Renal cortical epithelial cell (primary cell): ENCODE measurements at places on chromosomes 5 and 9.
A peak's percentile ranks its signal among the peaks of the same experiment; 100 is the strongest.

DNA sequence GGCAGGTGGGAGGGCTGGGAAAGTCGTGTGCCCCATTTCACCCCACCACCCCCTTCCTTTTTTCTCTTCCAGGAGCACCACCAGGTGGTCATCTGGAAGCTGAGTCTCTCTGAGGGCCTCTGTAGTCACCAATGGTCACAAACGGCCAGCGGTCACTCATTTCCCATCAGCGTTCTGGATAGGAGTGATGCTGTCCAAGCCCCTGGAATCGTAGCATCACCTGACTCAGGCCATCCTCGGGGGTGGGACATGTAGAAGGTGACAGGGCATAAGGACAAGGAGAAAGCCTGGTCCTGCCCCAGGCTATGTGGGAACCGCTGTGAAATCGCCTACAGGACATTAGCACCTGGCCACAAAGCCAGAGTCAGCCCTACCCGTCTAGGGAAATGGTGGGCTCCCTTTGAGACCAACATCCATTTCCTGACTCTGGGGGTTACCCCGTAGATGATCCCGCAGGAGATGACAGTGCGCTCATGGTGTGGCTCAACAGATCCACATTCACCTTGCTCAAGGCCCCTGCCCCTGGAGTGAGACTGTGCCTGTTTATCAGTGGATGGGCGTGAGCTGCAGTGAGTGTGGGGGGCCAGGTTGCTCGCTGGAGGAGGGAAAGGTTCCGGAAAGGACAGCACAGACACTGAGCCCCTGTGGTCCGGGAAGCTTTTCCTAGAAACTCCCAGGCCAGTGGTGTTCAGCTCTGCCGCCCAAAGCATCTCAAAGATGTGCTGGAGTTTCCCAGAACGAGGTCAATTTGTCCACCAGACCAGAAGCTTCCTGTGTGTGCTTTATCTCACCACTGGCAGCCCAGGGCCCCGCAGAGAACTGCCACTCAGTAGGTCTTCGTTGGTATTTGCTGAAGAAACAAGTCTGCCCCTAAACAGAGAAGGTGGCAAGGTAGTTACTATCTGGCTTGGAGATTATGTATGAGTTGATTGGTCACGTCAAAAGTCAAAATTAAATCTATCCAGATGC lies 61.1 kb upstream of the UNC5A start:
- no peak for DNase-seq

DNA sequence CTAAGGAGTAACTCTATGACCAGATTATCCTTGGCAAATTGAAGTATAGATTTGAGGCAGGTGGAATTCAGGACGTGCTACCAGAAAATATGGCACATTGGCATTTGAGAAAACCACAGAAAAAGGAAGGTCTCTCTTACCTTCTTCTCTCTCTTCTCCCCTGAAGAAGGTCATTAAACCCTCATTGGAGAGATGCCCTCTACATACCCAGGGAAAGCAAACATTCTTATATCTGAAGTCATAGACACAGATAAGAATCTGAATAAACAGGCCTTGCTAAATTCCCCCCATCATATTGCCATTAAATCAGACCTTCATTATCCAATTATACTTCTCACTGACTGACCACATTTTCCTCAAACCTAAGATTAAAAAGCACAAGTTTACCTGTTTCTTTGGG lies 17.8 kb downstream of the SPINK1 start:
- DNase-seq: no peak

- DNase-seq: no peak
These were observed 458.0 kb upstream of the WWC1 start for GRCh38 chr5:167833456-167833855.

GRCh38 chr5:54874337-54875021 lies 110.9 kb downstream of the ESM1 start:
- peak; percentile 66 for DNase-seq

DNA sequence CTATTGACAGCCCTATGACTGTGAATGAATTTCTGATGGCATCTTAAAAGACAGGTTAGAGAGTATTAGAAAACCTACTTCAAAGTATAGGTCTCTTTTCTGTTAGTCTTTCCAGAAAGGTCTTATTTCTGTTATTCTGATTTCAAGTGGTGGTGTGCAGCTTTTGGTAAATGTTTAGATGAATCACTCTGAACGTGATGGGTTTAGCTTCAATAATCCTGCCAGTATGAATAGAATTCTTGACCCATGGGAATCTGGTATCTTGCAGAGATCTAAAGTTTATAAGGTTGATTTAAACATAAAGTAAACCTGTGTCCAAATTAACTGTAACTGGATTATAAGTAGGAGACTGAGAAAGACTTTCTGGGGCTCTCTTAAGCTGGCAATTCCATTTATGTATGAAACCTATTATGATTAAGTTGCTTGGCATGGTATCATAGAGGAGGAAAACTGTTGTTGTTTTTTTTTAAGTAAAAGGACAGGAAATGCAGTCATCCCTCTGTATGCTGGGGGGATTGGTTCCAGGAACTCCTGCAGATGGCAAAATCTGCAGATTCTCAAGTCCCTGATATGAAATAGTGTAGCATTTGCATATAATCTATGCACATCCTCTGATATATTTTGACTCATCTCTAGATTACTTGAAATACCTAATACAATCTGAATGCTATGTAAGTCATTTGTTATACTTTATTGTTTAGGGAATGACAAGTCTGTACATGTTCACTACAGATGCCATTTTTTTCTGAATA lies 77.0 kb upstream of the ADAMTS19 start:
- no peak for DNase-seq

- DNase-seq: no peak
These were observed 2.9 kb upstream of the DELE1 start for GRCh38 chr5:141920771-141921170.

DNA sequence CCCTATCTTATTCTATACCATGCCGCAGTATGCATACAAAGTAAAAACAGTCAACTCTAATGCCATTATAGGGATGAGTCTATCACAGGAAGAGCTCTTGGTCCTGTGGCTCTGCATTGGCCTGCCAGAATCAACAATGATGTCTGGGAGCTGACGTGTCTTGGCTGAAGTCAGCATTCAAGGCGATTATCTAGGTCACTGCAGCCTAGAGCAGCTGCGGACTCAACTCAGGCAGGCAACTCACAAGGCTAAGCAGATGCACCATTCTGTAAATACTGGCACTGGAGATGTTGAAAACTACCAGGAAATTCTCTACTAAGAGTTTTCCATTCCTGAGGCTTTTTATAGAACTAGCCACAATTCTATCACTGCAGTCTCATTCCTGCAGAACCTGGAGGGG lies 13.3 kb downstream of the SPATA9 start:
- peak; percentile 19 for DNase-seq

DNA sequence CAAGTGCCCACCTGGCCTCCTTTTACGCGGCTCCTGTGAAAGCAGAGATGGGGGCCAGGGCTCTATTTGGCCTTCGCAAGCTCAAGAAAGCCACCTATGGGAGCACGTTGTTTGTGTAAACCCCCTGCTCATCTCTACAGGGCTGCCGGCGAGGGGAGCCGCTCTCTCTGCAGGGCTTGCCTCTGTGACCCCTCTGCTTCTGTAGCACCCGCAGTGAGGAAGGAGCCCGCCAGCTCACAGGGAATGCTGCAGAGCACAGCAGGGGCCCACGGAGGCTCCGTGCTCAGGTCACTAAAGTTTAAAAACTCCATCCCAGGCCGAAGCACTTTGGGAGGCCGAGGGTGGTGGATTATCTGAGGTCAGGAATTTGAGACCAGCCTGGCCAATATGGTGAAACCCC lies 376.8 kb downstream of the IRX2 start:
- no peak for DNase-seq

DNA sequence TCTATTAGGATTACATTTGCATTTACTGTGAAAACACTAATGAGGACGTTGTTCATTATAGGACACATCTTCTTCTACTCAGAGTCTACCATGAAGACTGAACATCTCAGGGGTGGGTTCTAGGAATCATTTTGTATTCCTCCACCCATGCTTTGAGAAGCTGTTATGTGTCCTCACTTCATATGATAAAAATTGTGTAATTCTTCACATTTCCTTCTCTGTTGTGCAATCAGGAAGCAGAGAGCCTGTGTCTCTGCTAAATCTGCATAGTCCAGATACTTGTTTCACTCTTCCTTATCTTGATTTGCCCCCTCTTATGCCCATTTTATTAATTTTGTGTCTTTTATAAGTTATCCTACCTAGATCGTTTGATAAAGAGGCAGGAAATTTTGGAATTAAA lies 97.8 kb upstream of the IQGAP2 start:
- DNase-seq: no peak

DNA sequence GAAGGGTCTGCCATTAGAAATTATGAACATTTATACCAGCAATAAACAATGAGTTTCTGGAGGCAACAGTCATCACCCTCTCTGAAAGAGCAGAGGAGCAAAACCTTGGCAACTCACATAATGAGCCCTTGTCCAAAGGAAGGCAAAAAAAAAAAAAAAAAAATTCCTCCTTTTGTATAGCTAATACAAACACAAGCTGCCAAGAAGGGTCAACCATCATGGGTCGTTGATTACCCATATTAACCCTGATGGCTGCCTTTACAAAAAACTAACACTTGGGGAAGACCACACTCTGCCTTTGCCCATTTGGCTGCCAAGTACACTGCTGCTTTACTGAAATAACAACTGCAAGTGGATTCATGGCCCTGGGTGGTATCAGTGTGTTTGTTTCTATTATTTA lies 272.7 kb downstream of the ADAMTSL1 start:
- peak; percentile 79 for DNase-seq

DNA sequence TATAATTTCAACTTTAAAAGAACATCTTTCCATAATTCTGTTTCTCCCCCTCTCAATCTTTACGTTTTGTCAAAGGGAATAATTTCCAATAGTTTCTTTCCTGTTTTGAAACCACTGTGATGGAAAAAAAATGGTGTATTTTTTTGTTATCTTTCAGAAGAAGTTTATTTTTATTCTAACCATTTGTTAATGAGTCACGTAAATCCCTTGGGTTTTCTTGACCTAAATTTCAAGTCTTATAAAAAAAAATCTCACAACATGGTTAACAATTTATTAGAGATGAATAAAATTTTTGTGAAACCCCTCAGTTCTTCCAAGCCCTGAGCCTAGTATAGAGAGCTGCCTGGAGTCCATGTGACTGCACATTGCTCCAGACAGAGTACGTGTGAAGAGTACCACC lies 106.1 kb upstream of the FBXL17 start:
- DNase-seq: no peak

GRCh38 chr9:70566066-70566465 lies 151.6 kb upstream of the KLF9 start:
- DNase-seq: no peak

- no peak for DNase-seq
These were observed 117.2 kb downstream of the CAAP1 start for GRCh38 chr9:26775391-26775790.

DNA sequence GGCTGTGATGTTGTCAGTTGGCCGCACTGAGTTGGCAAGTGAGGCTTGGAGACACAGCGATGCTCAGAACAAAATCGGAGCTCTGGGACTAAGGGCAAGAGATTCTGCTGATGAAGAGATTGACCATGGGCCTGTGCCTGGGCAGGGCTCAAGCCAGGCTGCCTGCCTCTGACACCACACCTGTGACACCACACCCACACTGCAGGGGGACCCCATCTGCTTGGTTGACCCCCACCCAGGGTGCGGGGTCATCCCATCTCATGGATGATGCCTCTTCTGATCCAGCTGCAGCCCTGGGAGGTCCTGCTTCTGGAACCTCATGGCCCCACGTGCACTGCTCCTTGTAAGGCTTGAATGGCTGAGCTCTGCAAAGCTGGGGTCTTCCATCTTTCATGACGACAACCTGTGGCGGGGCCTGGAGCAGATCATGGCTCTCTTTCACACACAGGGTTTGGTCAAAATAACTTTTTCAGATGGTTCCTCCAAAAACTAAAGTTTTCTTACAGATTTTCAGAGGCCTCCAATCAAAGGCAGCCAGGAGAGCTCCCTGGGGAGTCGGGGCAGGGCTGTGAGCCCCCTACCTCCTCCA lies 185.2 kb downstream of the GADD45G start:
- DNase-seq: no peak

DNA sequence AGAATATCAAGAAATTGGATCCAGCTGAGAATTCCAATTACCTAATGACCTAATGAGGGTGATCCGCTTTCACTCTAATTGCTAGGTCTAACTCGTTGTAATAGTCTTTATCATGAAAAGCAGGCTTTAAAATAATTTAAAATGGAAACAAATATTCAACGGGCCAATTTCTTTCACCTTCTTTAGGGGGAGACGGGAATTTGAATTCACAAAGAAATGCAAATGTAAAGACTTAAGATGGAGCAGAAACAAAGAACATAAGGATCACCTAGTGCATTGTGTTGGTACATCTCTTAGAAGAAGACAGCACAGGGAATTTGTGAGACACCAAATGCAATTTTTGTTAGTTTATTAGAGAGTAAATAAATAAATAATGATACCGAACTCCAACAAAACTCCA lies 1.5 kb upstream of the KCNN2 start:
- no peak for DNase-seq

DNA sequence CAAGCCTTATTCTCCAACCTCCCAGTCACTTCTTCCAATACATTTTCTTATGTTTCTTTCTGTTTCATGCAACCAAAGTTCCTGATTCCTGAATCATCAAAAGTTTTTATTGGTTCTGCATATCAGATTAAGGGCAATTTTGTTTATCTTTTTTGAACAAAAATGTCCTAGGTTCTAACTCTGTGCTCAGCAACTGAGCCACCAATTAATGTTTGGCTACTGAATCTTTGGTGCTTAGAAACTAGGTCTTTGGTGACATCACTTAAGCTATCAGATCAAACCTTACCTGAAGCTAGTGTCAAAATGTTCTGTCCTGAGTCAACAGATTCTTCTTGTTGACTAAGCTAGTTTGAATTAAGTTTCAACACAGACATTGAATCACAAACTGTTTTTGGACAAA lies 56.1 kb downstream of the FGF18 start:
- DNase-seq: no peak

DNA sequence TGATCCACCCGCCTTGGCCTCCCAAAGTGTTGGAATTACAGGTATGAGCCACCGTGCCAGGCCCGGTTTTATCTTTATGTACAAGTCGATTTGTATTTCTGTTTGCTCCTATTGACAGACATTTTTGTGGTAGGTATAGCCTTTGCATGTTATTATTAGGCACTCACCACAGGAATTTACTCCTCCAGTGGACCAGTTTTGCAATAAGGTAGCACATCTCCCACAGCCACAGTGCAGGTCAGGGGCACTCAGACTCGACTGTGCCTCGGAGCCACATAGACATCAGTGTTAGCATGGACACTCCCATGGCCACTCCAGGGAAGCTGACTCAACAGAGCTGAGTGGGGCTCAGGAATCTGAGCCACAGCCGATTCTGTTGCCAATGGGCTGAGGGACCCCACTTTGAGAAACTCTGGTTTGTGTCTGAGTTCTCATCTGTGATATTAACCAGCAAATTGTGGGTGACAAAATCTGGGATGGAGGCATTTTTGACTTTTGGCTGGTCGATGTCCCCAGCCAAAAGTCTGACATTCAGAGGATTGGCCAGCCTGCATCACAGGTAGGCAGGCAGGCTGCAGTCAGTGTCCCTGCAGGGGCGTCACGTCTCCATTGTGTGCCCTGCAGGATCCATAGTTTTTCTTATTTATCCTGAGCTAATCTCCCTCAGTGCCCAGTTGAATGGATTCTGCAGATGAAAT lies 15.0 kb upstream of the SHB start:
- DNase-seq: peak; percentile 73

GRCh38 chr5:139649082-139649991 lies 1.2 kb downstream of the CXXC5 start:
- no peak for DNase-seq

GRCh38 chr9:127908660-127908926 lies 8.2 kb downstream of the ST6GALNAC4 start:
- DNase-seq: no peak
